ENCODE measurements at places on chromosomes 7 and 10. TPM values are rescaled to one million over a fixed set of nuclear protein-coding genes. Genes with fewer than 3 reads are reported as not detected.

The ATG9B gene
- not detected for total RNA-seq

DNA sequence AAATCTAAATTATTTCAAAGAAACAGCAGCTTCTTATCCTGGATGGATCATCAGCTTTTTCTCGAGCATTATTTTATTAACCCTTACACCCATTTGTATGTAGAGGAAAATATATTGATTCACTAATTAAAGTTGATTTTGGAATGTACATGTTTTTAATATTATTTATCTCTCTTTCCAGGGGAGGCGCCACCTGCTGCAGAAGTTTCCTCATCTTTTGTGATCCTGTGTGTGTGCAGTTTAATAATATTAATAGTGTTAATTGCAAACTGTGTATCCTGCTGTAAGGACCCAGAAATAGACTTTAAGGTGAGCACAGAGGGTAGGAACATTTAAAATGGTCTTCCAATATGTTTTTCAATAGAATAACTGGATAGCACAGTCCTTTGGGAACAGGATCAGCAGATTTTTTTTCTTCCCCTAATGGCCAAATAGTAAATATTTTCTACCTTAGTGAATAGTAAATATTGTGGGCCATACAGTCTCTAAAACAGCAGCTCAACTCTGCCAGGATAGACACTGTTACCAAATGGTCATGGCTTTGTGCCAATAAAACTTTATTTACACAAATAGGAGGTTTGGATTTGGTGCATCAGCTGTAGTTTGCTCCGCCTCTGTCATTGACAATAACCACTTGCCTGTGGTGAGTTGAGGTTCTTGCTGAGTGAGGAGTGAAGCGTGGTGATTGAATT is 30.6 kb downstream of the LMTK2 start:
- H3K36me3 ChIP-seq, result peaks cover 7% of the 10 kb centered on the region
- H3K27ac ChIP-seq, result no peak overlapping the region
- H3K4me1 ChIP-seq, result peaks cover 15% of the 10 kb centered on the region
- H3K27me3 ChIP-seq, result no peaks in the 10 kb centered on the region
- DNase-seq, result no peak

The WDFY4 gene
- total RNA-seq, result 10.2 TPM

DNA sequence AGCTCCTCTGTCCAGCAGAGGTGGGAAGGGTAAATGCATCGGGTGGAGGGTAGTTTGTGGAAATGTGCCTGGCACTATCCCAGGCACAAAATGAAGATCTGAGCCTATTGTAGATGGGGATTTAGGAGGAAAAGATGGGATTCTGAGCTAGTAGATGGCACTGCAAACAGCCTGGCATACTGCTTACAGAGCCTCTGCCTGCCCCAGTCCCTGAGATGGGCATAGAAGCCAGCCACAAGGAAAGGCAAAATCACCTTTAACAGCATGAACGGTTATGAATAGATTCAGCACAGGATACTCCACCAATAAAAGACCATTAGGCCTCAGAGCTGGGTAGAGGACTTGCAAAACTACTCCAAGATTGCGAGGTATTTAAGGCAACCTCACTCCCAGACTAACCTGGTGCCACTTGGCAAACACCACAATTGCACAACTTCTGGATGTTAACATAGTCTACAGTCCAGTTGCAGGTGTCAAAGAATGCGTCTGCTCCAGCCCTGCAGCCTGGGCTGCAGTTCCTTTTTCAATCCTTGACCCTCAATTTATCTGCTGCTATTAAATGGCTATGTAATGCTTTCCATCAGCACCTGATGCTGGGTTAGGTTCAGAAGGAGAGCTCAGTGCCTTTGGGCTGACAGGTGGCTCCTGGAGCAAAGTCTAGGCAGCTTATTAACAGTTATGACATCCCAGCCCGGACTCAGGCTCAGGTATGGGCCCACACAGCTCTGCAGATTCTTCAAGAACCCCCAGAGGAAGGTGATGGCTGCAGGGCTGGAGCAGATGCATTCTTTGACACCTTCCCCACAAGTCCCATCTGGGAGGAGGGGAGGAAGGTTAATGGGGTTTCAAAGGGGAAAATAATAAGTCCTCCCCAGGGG is 34.0 kb downstream of the CDHR3 start:
- H3K27ac ChIP-seq, result no peak overlapping the region
- no peaks in the 10 kb centered on the region for H3K4me1 ChIP-seq
- no peaks in the 10 kb centered on the region for H3K36me3 ChIP-seq
- no peak overlapping the region for H3K4me3 ChIP-seq

DNA sequence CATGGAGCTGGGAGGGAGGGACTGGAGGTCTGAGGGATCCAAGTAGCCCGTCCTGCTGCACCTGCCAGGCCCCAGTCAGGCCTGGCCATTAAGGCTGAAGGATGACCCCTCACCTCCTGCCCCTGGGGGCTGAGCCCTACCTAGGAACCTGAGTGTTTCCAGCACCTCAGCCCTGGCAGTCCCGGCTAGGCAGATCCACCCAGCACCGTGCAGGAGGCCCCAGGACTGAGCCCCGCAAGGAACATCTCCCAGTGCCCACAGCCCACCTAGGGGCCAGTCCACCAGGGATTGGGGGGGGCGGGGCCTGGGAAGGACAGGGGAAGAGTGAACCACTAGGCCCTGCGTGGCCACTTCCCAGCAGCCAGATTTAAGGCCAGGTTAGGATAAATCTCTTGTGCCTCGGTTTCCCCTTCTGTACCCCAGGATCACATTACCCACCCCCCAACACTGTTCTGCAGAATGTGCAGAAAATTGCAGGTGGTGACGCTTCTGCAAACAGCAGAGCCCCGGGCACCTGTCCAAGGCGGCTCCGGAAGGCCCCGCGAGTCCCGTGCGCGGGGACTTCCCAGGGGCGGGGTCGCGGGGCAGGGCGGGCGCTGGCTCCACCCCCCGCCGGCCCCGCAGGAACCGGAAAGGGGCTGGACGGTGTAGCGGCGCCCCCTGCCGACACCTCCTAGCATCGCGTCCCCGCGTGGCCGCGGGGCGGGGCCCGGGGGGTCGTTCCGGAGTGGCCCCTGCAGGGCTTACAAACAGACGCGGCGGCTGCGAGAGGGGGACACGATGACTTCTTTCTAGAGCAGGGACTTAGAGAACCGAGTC is 55.9 kb downstream of the PWWP2B start:
- H3K27ac ChIP-seq, result no peak overlapping the region
- H3K4me1 ChIP-seq, result peaks cover 4% of the 10 kb centered on the region
- DNase-seq, result peak; percentile 61
- no peaks in the 10 kb centered on the region for H3K36me3 ChIP-seq

Measured in endothelial cell of umbilical vein (primary cell).